ENCODE measurements at places on chromosomes 4 and X. TPM values are rescaled to one million over a fixed set of nuclear protein-coding genes. Genes with fewer than 3 reads are reported as not detected.

The PRR32 gene
- not detected for total RNA-seq

The MRFAP1L1 gene
- 41.5 TPM for total RNA-seq

The GPR173 gene
- total RNA-seq: 0.25 TPM

The NFKB1 gene
- total RNA-seq: 18.0 TPM

The UCP1 gene
- total RNA-seq: not detected

The STARD8 gene
- 9.3 TPM for total RNA-seq

The RPL39 gene
- 1,056 TPM for total RNA-seq

The RHOH gene
- total RNA-seq: 0.41 TPM

The MAGEB1 gene
- total RNA-seq: not detected

Measured in left ventricle myocardium inferior (tissue), 1 donor.